ENCODE measurements at places on chromosomes 5 and 9.
A peak's percentile ranks its signal among the peaks of the same experiment; 100 is the strongest.

DNA sequence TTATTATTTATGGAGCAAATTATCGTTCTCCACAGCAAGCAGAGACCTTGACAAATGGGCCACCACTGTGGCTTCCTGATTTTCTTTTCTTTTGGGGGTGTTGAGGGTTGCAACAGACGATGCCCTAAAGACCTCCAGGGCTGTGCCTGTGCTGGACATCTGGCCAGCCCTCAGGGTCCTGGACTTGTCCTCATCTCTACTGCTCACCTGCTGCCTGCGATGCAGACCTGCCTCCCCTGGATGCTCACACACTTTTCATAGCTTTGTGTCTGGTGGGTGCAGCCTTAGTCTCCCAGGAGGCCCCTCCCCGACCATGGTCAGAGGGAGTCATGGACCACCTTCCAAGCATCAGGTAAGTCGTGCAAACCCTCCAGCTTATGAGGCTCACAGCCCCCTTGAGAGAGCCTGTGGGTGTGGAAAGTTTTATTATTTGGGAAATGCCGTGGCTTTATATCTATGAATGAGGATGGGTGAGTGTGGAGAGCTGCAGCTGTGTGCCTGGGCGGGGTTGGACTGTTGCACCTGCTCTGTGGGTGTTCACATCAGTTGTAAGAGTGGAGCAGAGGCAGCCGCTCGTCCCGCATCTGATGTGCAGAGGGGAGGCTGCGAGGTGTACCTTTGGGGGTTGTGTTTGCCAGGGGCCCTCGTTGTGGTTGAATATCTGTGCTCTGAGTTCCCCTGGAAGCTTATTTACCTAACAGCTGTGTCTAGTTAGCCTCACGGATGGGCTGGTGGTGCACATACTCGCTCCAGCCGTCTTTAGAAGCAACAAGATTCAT lies 126.3 kb upstream of the IRX4 start:
- DNase-seq, result no peak

DNA sequence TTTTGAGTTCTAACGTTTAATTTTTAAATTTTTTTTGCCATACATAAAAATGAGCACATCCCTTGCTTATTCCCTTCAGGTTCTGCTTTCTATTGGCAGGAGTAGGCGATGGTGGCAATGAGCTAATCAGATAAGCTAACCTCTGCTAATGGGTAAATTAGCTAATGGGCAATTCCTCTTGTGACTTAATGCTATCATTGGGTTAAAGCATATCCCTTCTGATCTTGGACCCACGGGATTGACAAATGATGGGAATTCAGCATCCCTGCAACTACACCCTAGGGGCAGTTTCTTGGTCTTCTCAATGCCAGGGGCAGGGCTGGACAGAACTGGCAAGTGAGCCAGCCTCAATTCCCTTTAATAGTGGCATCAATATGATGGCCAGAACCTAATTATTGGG lies 70.2 kb upstream of the IL12B start:
- DNase-seq, result no peak

- DNase-seq, result no peak
Measured at GRCh38 chr5:27093279-27093678, 54.9 kb upstream of the CDH9 start.

GRCh38 chr9:2725898-2726649 lies 8.8 kb downstream of the KCNV2 start:
- no peak for DNase-seq

- DNase-seq, result no peak
Measured at GRCh38 chr5:151072630-151073025, 8.2 kb downstream of the TNIP1 start.

DNA sequence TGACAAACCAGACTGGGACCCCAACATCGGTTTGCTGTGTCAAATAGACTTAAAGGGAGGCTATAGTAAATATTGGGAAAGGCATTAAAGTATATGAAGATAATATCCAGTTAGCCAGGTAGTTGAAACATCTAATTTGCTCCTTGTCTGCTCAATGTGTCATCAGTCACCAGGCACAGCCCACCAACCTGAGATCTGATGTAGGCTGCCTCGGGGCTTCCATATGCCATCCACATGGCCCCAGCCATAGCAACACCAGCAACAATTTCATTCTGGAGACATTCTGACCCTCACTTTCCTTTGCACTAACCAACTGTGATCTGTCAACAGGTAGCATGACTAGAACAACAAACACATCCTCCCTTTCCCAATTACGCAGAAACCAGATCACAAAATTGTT lies 196.0 kb downstream of the NR2F1-AS1 start:
- DNase-seq, result no peak

DNA sequence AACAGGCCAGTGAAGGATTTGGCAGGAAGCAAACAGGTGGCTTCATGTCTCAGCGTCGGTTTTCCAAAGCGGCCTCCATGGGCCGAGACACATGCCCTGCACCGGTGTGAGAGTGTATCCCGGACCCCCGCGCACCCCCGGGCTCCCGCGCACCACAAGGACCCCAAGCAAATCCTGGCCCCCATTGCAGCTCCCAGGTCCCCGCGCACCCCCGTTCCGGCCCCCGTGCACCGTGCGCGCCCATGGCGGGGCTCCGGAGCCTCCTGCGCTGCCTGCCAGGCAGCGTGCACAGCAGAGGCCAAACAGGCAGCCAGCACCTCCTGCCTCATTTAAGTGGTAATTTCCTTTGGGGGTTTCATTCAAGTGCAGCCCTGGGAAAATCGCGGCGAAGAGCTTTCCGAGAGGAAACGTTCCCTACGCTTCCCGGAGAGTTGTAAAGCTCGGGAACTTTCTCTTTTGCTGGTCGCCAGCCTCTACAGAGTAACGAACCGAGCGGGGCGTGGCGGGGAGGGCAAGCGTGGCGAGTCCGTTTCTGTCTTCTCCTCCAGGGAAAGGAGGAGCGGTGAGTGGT lies 145.5 kb upstream of the SLC24A2 start:
- DNase-seq, result peak; percentile 1

GRCh38 chr9:99058964-99059921 lies 45.7 kb upstream of the TGFBR1 start:
- no peak for DNase-seq
